ENCODE measurements at places on chromosomes 5 and 9.

DNA sequence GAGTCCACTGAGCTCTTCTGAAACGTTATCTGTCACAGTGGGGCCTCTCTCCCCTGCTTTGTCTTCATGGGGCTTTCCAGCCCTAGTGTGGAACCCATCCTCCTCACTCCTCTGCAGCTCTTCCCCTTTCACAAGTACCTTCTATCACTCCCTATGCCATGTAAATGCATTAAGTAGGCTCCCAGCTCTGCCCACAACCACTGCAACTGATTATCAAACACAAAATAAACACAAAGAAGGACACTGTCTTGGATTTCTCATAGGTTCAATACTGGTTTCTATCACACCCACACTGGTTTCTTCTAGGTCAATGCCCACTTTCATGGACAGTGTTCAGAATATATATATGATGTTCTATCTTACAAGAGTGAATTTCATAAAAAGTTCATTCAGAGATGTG lies 139.4 kb downstream of the GNAQ start:
- DNase-seq = no peak

DNA sequence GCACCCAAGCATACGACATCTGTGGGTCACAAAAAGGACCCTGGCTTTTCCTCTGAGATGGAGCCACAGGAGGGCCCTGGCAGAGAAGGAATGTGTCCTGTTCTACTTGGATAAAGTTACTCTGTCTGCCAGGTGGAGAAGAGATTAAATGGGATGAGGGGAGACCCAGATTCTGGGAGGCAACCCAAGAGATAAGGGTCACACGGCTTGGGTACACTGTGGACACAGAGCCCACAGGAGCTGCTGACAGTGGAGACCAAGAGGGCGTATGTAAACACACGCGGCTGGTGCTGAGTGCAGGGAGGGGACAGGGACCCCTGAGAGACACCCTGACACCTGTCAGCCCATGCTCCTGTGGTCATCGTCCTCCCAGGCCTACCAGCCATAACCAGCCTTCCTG lies 6.2 kb downstream of the CDK20 start:
- DNase-seq = no peak

DNA sequence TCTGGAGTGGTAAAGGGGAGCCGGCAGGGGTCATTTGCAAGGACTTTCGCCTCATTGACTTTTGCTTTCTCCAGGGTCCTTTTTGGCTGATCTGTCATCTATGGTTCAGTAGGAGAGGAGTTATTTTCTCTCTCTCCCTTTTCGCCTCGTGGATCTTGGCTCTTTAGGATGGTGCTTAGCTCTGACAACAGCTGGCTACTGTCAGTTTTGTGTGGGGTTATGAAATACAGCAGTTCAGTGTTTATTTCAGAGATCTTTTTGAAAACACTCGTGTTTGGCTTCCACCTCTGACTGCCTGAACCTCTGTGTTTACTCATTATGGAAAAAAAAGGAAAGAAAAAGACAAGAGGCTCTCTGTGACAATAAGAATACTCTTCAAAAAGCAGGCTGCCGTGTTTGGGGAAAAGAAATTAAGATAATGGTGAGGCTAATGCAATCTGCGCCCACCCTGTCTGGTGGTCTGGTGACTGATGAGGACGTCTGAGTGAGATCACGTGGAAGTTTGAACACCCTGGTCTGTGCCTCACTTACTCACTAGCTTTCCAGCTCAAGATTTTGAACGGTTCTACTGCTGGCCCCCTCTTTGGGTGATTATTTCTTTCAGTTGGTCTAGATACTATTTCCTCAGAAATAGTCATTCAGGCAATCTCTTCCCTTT lies 567.7 kb downstream of the CAAP1 start:
- DNase-seq = no peak

- DNase-seq = no peak
Measured at GRCh38 chr9:33524306-33524947, 376 bp downstream of the ANKRD18B start.

GRCh38 chr5:14215901-14216300 lies 72.8 kb downstream of the TRIO start:
- DNase-seq = no peak

DNA sequence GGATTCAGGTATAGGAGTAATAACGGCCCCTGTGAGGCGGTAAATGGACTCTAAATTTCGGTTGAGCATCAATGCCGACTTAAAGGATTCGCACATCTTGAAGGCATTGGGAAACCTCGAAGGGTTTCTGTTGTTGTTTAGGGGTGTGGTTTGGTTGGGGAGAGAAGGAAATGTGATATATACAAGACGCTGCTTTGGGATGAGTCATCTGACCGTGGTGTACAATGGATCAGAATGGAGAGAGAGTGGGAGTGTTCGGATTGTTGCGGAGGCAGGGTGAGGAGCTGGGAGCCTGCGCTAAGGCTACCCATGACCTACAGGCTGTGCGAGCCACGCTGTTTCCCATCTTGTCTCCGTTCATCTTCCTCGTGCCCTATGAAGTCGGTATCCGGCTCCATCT lies 60.4 kb upstream of the ERCC6L2 start:
- peak; percentile 63 for DNase-seq

DNA sequence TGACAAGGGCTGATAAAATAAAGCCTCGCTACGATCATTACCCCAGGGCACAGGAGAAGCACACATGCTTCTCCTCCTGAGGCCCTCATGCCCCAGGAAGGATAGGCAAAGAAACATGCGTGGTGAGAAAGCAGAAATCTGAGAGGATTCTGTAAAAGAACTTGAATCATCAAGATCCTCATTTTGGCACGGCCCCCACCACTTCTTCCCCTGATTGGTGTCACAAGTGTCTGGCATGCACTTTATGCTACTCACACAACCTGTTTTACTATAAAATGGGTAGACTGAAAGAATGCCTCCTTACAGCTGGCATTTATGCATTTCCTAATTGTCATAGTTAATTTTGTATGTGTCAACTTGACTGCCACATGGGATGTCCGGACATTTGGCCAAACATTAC lies 32.1 kb downstream of the PCA3 start:
- no peak for DNase-seq

GRCh38 chr5:97182571-97183099 lies 412 bp downstream of the RIOK2 start:
- DNase-seq = no peak

GRCh38 chr5:133406977-133407632 lies 205.2 kb downstream of the FSTL4 start:
- DNase-seq = no peak

DNA sequence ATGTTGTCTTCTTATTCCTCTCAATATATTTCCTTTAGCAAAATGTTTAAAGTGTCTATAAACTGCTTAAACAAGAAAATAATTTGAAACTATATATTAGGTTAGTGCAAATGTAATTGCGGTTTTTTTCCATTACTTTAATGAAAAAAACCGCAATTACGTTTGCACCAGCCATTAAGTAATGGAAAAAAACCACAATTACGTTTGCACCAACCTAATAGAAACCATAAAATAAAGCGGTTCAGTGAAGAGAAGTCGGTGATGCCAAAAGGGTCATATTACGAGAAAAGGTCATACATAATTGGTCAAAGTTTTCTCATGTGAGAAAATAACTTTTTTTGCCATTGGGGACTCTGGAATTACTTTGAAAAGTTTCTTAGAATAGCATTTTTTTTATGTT lies 385.6 kb upstream of the ST8SIA4 start:
- no peak for DNase-seq

DNA sequence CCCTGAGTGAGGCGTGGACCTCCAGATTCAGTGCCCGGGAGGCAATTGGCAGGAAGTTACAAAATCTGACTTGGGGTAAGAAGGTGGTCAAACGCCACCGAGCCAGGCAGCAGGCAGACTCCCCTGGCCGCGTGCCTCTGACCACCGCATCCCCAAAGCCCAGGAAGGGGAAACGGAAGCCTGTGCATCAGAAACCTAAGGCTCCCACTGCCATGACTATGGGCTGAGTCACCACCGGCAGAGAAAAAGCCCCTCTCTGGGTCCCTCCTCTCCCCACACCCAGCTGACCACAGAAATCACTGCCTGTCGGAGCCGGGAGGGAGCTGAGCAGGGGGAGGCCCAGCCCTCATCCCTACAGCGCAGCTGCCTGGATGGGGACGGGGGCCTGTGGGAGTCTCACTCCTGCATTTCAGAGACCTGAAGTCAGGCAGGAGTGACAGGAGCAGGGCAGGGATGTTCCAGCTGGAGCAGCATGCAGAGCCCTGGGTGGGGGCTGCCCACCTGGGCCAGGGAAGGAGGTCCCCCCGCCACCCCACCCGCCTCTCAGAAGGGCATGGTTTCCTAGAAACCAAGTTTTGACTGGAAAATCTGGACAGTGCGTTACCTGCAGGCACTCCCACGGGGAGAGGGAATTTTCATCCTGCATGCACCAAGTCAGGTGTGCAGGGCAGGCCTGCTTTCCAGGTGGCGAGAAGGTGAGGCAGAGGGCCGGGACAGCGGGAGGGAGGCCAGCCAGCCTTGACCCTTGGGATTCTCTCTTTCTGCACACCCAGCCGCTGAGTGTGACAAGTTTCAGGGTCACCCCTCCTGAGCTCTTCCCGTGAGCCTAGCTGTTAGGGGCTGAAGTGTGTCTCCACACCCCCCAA lies 68.2 kb downstream of the LRSAM1 start:
- DNase-seq = peak; percentile 82

GRCh38 chr5:14870337-14871213 lies 1.0 kb downstream of the ANKH start:
- DNase-seq = no peak

GRCh38 chr5:35316611-35317274 lies 86.5 kb upstream of the PRLR start:
- DNase-seq = no peak

DNA sequence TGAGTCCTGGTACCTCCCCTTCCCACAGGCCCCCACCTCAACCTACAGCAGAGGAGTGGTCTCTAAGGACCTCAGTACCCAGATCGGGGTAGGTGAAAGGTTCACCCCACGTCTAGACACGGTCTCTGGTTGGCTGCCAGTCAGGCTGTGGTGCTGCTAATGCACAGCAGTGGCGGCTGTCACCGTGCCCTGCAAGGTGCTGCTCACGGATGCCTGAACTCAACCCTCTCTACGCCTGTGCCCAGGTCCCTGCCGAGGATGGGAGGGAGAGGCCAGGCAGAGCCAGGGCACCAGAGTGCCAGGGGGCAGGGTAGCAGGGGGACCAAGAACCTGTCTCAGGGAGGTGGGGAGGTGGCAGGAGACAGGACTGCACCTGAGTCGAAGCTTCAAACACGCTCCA lies 14.3 kb downstream of the IER5L start:
- DNase-seq = no peak

DNA sequence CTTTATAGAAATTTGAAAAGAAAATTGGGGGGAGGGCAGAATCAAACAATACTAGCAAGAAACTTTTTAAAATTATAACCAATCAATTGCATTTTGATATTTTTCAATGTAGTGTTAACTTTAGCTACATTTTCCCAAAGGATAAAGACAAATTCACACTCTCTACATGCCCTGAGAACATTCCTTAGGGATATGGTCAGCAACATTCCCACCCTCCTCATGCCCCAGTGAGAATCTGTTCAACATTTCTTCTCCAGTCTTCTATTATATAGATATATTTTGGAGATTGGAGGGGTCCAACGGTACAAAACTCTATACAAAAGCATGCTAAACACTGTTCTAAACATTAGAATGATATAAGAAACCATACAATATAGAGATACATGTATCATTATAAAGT lies 11.6 kb upstream of the PRR16 start:
- no peak for DNase-seq

- no peak for DNase-seq
Measured at GRCh38 chr9:95373782-95374487, 56.4 kb upstream of the FANCC start.

DNA sequence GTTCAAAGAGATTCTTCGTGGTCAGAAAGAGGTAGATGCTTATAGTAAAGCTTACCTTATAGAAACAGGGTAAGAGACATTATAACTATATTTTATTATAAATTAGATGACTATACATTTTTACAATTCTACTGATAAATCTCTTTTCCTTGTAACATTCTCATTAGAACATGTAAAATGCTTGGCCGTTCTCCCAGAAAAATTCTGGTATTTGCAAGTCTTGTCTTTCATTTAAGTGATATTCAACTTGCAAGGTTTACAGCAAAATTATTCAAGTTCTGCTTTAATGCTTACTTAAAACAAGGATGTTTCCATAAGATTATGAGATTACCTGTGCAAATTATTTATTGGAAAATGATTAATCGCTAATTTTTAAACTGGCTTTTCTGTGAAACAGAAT lies 41.3 kb upstream of the CDH18 start:
- DNase-seq = no peak

DNA sequence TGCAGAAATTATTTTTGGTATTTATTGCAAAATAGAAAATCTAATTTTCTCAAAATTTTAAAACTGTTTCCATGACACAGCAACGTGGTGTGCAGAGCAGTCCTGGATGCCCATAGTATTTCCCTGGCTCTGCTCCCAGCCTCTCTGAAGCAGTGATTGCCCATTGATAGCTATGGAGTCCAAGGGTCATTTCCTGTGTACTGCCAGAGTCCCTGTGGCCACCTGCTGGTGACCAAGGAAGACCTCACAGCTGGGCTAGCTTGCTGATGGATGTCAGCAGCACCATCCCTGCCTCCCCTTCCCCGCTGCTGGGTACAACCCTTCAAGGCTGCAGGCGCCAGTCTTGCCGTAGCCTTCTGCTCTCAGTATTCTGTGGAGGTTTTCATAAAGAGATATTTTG lies 184.1 kb downstream of the DIRAS2 start:
- no peak for DNase-seq

DNA sequence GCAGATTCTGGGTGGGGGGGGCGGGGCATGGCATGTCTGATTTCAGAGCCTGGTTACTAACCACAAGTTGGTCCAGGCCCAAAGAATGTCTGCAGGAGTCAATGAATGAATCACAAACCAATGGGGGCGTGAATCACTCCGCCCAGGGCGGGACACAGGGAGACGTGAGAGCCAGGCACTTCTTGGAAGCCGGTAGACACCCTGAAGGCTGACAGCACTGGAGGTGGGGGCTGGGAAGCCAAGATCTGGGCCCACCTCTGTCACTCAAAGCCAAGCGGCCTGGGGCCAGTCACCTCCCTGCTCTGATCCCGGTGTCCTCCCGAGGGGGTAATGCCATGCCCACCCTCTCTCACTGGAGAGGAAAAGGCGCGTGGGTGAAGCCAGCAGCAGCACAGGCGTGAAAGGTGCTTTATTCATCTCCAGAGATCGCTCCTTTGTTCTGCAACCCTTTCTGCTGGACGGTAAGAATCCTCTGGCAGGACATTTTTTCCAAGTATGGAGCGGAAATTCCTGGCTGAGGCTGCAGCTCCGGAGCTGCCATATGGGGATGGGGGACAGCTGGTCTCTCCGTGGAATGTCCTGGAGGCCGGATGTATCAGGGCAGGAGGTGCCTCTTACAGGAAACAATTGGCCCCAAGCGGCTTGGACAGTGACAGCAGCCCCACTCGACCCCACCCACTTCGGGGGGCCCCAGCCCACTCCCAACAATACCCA lies 85.0 kb downstream of the STK10 start:
- DNase-seq = peak; percentile 86

- DNase-seq = no peak
Measured at GRCh38 chr5:80577707-80578106, 7.6 kb upstream of the ANKRD34B start.

DNA sequence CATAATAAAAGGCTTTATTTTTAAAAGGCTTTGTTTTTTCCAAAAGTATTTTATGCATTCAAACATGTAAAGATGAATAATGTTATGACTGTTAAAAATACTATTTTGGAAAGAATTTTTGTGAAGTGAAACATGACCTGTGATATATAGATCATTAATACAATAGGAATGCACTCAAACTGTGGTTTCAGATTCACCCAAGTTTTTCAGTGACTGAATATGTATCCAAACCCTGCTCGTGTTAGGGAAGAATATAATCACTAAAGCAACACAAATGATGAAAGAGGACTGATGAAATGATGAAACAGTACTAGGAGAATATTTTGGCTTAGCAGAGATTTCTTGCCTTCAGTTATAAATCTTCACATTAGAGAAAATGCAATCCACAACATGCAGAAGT lies 278.0 kb downstream of the ADAMTS6 start:
- DNase-seq = peak; percentile 84
